ENCODE measurements at places on chromosomes 7 and 10.

DNA sequence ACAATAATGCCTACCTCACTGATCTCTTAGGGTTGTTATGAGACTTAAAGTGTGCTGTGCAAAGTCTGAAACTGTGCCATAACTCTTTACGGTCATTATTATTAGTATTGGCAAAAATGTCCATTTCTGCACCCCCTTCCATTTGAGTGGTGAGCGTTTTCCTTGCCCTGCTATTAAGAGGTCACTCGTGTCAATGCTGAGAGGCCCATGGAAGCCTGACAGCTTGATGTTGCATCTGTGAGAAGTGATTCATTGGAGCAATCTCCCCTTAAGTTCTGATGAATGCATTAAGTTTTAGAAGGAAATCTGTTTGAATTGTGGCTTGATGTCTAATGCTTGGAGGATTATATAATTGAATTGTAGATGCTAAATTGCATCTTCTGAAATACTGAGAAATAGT, 253.3 kb downstream of the FRMD4A start:
- DNase-seq: no peak

- DNase-seq: no peak
These were observed 182.8 kb downstream of the ZWINT start for GRCh38 chr10:56178210-56178609.

DNA sequence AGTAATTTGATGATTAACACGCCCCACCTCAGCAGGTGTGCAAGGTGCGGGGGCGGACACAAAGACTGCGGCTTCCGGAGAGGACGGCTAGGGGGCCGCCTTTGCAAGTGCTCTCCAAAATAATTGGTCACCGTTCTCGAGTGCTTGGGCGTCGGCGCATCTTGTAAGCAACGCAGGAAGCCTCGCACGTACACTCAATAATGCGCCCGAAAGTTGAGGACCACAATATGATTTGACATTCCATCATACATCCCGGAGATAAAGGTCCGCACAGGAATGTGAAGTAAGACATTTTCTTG, 114.7 kb downstream of the EBF3 start:
- no peak for DNase-seq

DNA sequence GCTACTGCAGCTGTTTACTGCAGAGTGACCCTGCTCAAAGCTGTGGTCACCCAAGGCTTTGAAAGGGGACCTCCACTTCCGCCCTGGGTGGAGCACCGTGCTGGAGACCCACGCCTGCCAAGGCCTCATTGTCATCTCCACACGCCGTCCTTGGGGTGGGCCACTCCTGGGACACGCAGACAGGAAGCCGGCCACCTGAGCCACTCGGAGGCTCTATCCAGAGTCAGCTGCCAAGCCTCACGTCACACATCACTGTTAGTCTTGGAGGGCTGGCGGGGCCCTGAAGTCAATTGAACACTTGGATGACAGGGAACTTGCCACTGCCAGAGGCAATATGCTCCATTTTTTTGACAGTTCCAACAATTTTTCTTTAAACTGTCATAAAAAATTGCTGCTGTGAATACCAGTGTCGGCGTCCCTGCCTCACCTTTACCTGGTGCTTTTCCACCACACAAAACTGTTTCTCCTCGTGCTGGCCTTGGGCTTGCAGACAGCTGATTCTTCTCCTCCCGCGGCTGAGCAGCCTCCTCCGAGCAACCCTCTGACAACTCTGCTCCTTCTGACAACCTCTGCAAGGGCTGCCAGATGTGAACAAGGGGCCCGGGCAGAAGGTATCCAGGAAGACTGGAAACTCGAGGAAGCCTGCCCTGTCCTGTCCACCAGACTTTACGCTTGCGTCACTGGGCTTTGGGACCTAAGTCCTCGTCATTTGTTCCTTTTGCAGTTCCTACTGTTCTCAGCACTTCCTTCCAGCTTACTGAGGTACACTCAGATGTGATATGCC, 81.9 kb downstream of the EGFR start:
- no peak for DNase-seq

GRCh38 chr7:137875746-137876145, 29.0 kb upstream of the DGKI start:
- no peak for DNase-seq

DNA sequence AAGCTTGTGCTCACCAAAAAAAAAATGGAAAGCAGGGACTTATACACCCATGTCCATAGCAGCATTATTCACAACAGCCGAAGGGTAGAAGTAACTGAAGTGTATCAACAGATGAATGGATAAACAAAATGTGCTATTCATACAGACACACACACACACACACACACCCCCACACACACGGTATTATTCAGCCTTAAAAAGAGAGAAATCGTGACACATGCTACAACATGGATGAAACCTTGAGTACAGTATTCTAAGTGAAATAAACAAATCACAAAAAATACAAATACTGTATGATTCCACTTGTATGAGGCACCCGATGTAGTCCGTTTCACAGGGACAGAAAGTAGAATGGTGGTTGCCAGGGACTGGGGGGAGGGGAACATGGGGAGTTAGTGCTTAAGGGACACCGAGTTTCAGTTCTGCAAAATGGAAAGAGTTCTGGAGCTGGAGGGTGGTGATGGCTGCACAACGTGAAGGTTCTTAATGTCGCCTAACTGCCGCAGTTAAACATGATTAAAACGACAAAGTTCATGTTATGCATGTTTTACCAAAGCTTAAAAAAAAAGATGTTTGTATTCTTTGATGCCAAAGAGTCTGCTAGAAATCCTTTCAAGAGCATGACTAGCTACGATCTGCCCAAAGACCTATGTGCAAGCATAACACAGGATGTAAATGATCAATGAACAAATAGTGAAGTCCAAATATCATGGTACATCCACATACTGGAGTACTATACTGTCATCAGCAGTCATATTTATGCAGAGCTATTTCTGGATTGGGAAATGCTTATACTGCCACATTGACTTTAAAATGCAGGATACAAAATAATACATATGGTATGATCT, 7.2 kb downstream of the TNS3 start:
- no peak for DNase-seq

DNA sequence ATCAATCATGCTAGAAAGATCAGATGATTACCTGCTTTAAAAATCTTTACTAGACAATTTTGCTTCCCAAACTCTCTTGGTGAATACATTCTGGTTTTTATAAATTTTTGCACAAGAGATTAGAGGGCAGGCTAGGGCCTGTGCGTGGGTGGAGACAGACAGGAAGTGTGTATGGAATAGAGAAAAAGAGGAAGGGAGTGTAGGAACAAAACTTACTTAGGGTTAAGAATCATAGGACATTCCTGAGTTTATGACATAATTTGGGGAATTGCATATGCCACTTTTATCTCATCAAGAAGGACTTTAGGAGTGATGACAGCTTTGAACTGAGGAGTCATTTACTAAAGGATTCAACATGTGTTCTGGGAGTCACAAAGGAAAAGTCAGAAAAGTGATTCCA, 31.3 kb downstream of the LAMB1 start:
- DNase-seq: no peak

- DNase-seq: no peak
These were observed 146.2 kb downstream of the WDR11 start for GRCh38 chr10:120997313-120997712.

- no peak for DNase-seq
These were observed 16.0 kb upstream of the GALNTL5 start for GRCh38 chr7:151940048-151940811.

- DNase-seq: no peak
These were observed 250.9 kb downstream of the TWIST1 start for GRCh38 chr7:18866359-18867036.

GRCh38 chr7:38451840-38452239, 178.4 kb upstream of the TARP start:
- DNase-seq: no peak

DNA sequence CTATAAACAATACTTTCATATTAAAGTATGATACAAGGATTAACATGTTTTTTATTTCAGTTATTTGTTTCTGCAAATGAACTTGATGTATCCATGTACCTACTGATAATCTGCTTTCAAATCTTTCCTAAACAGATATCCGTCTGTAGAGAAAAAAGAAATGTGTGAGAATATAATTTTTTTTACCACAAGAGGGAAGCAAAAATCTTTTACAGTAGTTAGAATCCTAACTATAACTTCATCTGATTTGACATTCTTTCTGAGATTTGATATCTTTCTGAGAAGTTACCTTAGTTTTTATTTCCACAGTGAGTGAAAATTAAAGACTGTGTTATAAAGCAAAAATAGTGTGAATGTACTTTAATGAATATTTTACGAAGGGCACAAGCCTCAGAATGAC, 203.9 kb upstream of the PCLO start:
- no peak for DNase-seq

DNA sequence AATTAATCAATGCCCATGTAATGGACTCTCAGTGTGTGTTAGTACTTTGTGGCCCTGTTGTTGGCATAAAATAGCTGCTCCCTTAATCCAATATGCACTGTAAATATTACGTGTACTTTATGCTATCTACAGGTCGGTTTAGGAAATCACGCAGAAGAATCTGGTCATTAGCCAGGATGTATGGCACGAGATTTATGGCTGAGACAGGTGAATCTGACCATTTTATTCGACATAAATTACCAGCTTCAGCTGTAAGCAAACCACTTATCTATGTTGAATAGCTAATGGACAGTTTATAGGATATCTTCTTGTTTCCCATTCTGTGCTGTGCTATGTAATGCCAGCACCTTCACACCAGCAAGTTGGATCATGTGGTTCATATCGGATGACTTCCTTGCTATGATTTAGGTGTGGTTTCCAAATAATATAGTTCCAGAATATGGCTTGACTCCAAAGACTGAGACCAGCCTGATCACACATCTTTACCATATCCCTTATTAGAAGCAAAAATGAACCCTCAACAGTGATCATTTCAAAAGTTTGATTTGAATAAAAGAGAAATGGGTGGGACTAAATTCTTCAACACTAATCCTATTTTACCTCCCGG, 301.4 kb downstream of the AHR start:
- DNase-seq: no peak

- DNase-seq: no peak
These were observed 198.7 kb downstream of the ZNF438 start for GRCh38 chr10:30832749-30833627.

- no peak for DNase-seq
These were observed 64.1 kb downstream of the C10orf67 start for GRCh38 chr10:23280419-23281043.

DNA sequence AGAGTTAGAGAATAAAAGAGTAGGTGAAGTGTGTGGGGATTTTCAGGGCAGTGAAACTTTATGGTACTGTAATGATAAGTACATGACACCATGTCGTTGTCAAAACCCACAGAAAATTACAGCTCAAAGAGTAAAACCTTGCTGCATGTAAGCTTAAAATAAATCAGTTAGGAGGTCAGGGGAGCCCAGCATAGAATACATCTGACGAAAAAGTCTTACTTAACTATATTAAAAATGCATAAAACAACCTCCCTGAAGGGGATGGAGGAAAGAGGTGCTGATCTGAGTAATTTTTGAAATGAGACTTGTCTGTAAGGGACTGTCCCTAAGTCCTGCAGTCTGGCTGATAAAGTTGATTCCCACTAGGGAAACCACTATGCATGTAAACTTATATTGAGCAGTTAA, 49.8 kb upstream of the AKR1E2 start:
- DNase-seq: no peak

DNA sequence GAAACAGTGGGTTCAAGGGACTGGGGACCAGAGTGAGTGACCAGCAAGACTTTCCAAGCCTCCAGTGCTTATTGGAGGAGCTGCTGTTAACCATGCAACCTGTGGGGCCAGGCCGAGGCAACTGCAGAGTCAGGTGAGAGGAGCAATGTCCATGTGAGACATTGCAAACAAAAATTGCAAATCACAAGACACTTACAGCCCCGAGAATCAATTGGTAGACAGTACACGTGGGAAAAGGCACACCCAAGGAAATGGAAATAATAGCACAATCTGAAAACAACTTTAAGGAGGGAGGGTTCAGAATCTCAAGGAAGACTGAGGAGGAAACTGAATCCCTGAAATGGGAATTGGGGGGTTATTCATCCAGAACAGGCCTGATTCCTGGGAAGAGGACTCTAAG, 72.6 kb downstream of the GLRX3 start:
- no peak for DNase-seq

GRCh38 chr7:106622654-106623314, 38.2 kb downstream of the CCDC71L start:
- DNase-seq: no peak

DNA sequence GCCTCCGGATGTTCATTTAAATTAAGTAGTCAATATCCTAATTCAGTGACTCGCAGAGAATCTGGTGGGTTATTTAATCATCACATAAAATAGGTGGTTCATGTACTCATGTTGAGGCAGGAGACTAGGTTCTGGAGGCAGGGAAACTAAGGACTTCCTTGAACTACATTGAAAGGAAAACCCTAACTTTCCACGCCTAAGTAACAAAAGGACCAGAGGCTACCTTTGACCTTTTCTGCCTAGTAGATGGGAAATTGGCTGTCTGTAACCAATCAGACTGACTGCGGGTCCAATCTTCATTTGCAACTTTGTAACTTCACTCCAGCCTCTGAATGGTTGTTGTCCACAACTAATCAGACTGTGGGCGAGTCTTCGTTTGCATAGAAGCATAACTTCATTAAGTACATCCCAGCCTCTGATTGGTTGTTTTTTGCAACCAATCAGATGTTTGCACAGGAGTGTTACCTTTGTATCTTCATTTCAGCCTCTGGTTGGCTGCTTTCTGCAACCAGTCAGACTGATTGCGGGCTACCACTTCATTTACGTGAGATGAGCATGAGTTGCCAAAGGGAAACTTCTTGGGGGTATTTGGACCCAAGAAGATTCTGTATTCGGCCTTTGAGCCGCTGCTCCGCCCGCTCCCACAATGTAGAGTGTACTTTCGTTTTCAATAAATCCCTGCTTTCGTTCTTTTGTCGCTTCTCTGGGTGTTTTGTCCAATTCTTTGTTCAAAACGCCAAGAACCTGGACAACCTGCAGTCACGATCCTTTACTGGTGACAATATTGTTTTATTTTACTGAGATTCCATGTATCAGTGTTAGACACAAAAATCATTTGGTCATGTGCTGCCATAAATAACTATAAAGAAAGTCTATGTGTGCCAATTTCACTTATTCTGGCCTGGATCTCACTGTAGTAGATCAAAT, 1.7 kb upstream of the ST7 start:
- DNase-seq: no peak

GRCh38 chr7:158782761-158783401, 46.4 kb downstream of the ESYT2 start:
- DNase-seq: no peak
